LHCN-M2 (cell line): ENCODE measurements at places on chromosomes 6 and 20. TPM values are rescaled to one million over a fixed set of nuclear protein-coding genes. Genes with fewer than 3 reads are reported as not detected.

DNA sequence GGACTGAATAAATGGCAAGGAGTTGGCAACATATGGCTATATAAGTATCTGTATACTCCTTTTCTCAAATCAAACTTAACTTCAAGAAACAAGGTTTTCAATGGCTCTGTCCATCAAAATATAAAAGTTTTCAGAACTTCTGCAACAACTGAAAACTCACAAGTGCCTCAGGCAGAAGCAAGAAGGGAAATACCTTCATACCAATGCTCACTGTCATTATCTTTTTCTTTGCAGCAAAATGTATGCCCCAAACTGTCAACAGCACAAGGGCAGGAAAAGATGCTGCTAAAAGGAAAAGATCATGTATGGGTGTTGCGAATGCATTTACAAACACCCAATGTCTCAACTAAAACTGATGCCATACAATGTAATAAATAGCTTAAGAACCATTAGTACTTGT, 45.9 kb downstream of the PTPRK start:
- DNase-seq: no peak

GRCh38 chr20:33826270-33826897, 15.2 kb downstream of the CHMP4B start:
- no peak for DNase-seq

Gene RRBP1
- total RNA-seq: 154 and 160 TPM in 2 replicates

DNA sequence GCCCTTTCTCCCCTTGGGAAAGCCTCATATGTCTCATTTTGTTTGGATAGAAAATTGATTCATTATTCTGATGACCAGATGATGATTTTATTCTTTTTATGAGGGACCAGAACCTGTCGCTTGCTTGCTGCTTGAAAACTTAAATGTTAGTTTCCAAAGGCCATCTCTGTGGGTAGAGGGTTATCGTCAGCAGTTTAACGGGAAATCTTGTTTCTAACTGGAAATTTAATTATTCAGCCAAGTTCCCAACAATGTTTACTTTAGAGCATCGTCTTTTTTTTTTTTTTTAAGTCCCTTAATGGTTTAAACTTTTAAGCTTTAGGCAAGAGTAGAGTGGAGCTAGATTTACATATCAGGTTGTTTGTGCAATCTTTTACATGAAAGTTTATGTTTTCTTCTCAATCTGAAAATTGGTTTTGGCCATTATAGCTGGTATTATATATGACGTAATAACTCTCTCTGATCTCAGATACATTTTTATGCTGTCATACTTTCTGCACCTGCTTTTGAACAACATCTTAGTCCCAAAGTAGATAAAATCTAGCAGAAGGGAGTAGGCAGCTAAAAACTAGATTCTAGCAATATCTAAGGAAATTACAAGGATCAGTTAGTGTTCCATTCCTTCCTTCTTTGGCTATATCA, 93.9 kb downstream of the FOXO3 start:
- DNase-seq: no peak

Gene LTA
- not detected in 2 replicates for total RNA-seq
